ENCODE measurements at places on chromosomes 2 and 18. TPM values are rescaled to one million over a fixed set of nuclear protein-coding genes. Genes with fewer than 3 reads are reported as not detected.

Gene FAM228A
- 3.2 TPM for total RNA-seq

Gene POTEJ
- total RNA-seq, result not detected

Gene DPP4
- 39.1 TPM for total RNA-seq

Gene C2orf66
- 0.59 TPM for total RNA-seq

Gene ATP6V1B1
- 1.1 TPM for total RNA-seq

Gene TTN
- total RNA-seq, result 3.3 TPM

Gene LRRTM1
- not detected for total RNA-seq

All from smooth muscle cell of the pulmonary artery (primary cell).